ENCODE measurements at places on chromosomes 11 and 22. TPM values are rescaled to one million over a fixed set of nuclear protein-coding genes. Genes with fewer than 3 reads are reported as not detected.
A peak's percentile ranks its signal among the peaks of the same experiment; 100 is the strongest.

GRCh38 chr11:19577976-19578619, 134.5 kb upstream of the NAV2 start:
- H3K27me3 ChIP-seq, result no peaks in the 10 kb centered on the region
- H3K4me1 ChIP-seq, result peaks cover 36% of the 10 kb centered on the region
- no peaks in the 10 kb centered on the region for H3K36me3 ChIP-seq
- no peak overlapping the region for H3K4me3 ChIP-seq
- DNase-seq, result peak; percentile 90

- H3K27ac ChIP-seq, result peak overlapping the region; percentile 9
- H3K27me3 ChIP-seq, result no peaks in the 10 kb centered on the region
- DNase-seq, result peak; percentile 54
- H3K36me3 ChIP-seq, result no peaks in the 10 kb centered on the region
- no peak overlapping the region for H3K4me3 ChIP-seq
These were observed 51.8 kb downstream of the MICAL3 start for GRCh38 chr22:17972385-17973191.

- DNase-seq, result no peak
- H3K4me1 ChIP-seq, result no peaks in the 10 kb centered on the region
- H3K27ac ChIP-seq, result no peak overlapping the region
- H3K36me3 ChIP-seq, result no peaks in the 10 kb centered on the region
These were observed 384.7 kb downstream of the DCDC1 start for GRCh38 chr11:30984827-30985226.

DNA sequence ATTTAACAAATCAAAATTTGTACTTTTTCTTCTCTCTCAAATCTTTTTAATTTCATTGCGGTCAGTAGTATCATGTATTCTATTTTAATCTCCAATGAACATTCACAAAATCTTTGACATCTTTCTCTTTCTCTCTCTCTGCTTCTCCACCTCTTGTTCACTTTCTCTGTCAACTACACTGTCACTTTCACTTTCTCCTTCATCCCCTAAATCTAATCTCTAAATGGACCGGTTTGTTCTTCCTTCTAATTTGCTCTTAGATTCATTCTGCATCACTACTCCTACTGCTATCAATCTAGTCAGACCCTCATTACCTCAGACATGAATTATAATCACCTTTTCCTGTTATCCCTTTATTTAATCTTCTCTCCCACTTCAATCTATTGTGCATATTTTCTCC, 18.6 kb downstream of the CCDC73 start:
- H3K27me3 ChIP-seq, result no peaks in the 10 kb centered on the region
- H3K4me3 ChIP-seq, result no peak overlapping the region
- no peak for DNase-seq
- no peaks in the 10 kb centered on the region for H3K4me1 ChIP-seq

DNA sequence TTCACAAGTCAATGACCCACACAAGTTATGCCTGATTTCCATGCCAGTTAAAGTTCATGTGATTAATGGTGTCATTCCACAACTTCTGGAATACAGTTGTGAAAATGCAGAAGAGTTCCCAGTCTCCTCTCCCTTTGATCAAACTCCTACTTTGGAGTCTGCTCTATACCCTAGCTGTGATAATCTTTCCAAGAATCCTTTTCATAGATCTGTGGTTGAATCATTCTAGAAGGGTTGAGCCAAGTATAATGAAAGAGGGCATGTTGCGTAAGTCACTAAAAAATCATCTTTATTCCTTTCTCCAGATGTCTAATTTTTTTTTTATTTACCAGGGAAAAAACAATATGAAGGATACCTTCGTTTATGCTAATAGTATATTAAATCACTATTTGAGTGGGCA, 89.7 kb upstream of the CARD18 start:
- no peak for DNase-seq
- H3K4me1 ChIP-seq, result no peaks in the 10 kb centered on the region
- H3K27ac ChIP-seq, result no peak overlapping the region
- no peaks in the 10 kb centered on the region for H3K27me3 ChIP-seq
- H3K4me3 ChIP-seq, result no peak overlapping the region

The FXYD6 gene
- 25.6 TPM for polyA plus RNA-seq

DNA sequence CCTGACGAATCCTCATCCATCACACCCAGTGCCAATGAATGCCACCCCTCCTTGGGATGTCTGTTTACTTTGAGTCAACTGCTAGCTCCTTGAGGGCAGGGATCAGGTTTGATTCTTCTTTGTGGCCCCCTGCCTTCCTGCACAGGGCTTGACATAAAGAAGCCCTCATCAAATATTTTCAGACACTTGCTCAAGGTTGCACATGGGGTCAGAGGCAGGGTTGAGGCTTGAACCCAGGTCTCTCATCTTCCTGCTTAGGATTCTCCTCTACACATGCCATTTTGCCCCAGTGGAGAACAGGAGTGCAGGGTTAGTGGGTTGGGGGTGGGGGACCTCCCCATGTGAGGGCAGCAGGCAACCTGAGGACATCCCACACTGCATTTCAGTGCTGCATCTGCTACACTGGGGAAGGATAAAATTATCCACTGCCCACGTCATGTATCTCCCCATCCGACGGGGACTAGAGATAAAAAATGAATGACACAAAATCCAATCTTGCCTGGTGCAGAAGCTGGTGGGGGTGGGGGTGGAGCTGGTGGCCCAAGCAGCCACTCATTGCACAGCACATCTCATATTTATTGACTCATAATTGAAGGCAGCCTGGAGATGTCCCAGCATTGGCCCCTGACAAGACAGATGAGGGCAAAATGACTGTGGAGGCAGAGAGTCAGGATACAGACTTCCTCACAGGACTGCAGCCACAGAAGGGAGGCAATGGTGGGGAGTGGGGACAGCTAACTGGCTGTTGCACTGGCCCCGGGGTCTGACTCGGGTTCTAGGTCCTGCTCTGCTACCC, 41.3 kb downstream of the NEU3 start:
- H3K27ac ChIP-seq, result no peak overlapping the region
- no peaks in the 10 kb centered on the region for H3K27me3 ChIP-seq
- no peaks in the 10 kb centered on the region for H3K4me1 ChIP-seq
- H3K36me3 ChIP-seq, result no peaks in the 10 kb centered on the region
- no peak overlapping the region for H3K4me3 ChIP-seq

DNA sequence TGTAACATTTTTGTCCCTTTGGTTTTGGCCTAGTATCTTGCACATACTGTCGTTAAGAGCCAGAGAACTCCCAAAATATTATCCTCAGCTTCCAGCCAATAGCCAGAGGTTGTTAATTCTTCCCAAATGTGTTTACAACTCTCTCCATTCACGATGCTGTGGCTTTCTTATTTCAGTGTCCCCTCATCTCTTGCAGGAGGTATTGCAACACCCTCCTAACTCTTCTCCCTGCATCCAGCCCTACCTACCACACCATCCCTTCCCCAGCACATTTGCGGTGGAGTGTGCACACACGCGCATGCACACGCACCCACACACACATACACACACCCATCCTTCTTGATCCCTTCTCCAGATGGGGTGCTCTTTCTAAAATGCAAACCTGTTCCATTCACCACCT, 75.6 kb upstream of the LMO2 start:
- H3K4me3 ChIP-seq, result no peak overlapping the region
- DNase-seq, result no peak
- H3K27ac ChIP-seq, result no peak overlapping the region

GRCh38 chr11:8690374-8691342, 8.1 kb downstream of the RPL27A start:
- no peak overlapping the region for H3K27ac ChIP-seq
- no peaks in the 10 kb centered on the region for H3K27me3 ChIP-seq
- H3K4me1 ChIP-seq, result peaks cover 46% of the 10 kb centered on the region
- peaks cover 63% of the 10 kb centered on the region for H3K36me3 ChIP-seq

The SEC14L6 gene
- polyA plus RNA-seq, result 1.00 TPM

The TP53I11 gene
- polyA plus RNA-seq, result 12.4 TPM

The OR8G1 gene
- polyA plus RNA-seq, result not detected

- no peak for DNase-seq
- no peak overlapping the region for H3K27ac ChIP-seq
- H3K4me1 ChIP-seq, result no peaks in the 10 kb centered on the region
- no peaks in the 10 kb centered on the region for H3K36me3 ChIP-seq
- no peaks in the 10 kb centered on the region for H3K27me3 ChIP-seq
These were observed 17.7 kb downstream of the GGTLC2 start for GRCh38 chr22:22662095-22662494.

The IL17REL gene
- 0.03 TPM for polyA plus RNA-seq

DNA sequence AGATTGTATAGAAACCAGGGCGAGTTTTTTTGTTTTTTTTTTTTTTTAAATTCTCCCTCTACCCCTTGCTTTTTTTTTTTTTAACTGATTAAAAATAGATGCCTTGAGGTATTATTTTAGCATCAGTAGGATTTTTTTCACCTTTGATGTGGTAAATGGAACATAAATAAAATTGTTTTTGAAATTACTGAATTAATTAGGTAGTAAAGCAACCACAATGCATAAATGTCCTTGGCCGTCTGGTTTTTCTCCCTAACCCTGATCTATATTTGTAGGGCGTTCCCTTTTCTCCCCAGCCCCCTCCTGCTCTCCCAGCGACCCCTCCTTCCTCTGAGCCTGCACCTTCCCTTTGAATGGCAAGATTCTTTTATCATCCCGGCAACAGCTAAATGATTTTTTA, 107.8 kb downstream of the ZBTB16 start:
- H3K36me3 ChIP-seq, result no peaks in the 10 kb centered on the region
- no peak overlapping the region for H3K4me3 ChIP-seq
- no peak for DNase-seq
- peaks cover 90% of the 10 kb centered on the region for H3K4me1 ChIP-seq

DNA sequence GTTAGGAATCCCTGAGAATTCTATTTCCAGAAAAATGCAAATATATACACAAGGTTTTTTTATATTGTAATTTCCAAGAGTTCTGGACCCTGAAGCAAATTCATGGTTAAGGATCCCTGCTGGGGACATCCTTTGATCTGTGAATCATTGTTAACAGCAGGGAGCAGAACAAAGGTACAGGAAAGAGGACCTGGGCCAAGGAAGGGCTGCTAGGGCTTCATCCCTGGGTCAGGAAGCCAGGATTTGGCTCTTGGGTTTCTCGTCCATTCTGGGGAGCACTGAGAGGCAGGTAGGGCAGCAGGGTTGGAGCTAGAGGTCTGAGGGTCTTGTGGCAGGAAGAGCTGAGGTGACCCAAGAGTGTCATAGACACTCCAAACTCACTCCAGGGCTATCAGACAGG, 10.2 kb upstream of the OAF start:
- H3K36me3 ChIP-seq, result no peaks in the 10 kb centered on the region
- H3K4me1 ChIP-seq, result no peaks in the 10 kb centered on the region
- H3K27ac ChIP-seq, result no peak overlapping the region
- H3K4me3 ChIP-seq, result no peak overlapping the region
- no peaks in the 10 kb centered on the region for H3K27me3 ChIP-seq

DNA sequence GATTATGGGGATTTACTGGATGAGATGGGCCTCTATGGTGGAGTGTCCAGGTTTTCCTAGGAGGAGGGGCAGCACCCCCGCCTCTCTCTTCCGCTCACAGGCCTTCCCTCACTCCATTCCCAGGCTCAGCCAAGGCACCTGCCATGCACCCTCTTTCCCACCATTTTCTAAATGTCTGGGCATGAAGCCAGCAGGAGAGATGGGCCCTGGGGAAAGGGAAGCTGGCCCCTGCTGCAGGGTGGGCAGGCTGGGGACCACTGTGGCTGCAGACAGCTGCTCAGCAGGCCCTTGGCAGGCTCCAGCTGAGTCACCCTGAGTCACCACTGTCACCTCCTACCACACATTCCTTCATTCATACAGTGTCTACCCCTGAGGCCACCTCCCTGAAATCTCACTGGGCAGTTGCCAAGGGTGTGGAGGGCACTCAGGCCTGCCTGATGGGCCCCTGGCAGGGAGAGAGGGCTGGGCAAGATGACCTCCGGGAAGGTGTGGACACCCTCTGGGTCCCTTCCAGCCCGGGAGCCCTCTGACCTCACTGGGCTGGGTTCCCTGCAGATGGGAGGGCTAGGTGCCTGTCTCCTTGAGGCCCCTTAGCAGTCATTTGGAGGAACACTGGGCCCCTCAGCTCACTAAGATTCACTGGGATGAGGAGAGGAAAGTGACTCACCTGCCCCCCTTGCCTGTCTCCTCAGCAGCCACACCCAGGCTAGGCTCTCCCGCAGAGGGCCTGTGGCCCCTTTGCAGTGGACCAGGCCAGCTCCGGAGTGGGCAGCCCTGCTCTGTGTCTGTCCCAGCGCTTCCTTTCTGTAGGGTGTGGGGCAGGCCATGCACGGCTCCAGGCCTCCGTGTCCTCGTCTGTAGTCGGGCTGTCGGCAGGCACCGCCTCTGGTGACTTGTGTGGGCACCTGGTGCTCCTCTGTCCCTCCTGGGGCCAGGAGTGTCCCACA, 7.8 kb downstream of the MYEOV start:
- H3K36me3 ChIP-seq, result no peaks in the 10 kb centered on the region
- no peaks in the 10 kb centered on the region for H3K27me3 ChIP-seq
- peak overlapping the region; percentile 66 for H3K27ac ChIP-seq
- peaks cover 42% of the 10 kb centered on the region for H3K4me1 ChIP-seq
- H3K4me3 ChIP-seq, result no peak overlapping the region
- peak; percentile 79 for DNase-seq

- peak within 1 kb of the TSS; percentile 55 for H3K4me3 ChIP-seq
These were observed at the start of gene CD248 for GRCh38 chr11:66316849-66317251. Gene CD248, minus strand, starts transcription at chr11:66317044. Its CDS starts 17 bp downstream, at chr11:66317027.

DNA sequence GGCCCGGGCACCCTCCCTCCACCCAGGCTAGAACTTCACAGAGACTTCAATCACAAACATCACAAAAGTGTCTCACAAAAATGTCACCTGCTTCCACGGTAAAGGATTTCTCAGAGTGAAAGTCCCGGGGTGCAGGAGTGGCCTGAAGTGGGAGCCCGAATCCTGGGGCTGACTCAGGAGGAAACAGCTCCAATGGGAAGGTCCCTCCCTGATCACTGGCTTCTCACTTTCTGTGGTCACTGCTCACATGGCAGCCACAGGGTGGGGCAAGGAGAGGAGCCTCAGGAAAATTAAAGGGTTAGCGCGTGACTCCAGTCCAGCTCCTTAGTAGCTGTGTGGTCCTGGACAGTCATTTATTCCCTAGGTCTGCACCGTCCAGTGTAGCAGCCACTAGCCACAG, 564.5 kb upstream of the B3GAT1 start:
- DNase-seq, result no peak
- H3K4me3 ChIP-seq, result no peak overlapping the region
- no peak overlapping the region for H3K27ac ChIP-seq
- no peaks in the 10 kb centered on the region for H3K27me3 ChIP-seq
- H3K36me3 ChIP-seq, result no peaks in the 10 kb centered on the region
- H3K4me1 ChIP-seq, result no peaks in the 10 kb centered on the region

GRCh38 chr22:50267591-50268390, 2.4 kb downstream of the MAPK11 start:
- H3K27me3 ChIP-seq, result peaks cover 5% of the 10 kb centered on the region
- peak; percentile 72 for DNase-seq
- H3K4me3 ChIP-seq, result peak overlapping the region; percentile 36
- peaks cover 54% of the 10 kb centered on the region for H3K4me1 ChIP-seq
- no peaks in the 10 kb centered on the region for H3K36me3 ChIP-seq

DNA sequence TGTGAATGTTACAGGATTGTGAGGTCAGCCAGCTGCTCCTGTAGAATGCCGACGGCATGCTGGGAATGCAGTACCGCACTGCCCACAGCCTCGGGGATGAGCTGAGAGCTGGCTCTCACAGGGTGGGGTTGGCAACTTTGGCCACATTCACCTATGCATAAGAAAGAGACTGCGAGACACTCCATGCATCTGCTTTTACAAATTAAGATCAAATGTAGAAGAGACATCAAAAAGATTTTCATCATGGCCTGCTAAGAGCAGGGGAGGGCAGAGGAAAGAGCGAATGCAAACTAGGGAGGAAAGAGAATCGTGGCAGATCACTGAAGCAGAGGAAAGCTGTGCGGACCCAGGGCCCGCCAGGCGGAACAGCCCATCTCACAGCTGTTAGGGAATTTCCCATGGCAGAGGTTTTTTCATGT, 49.8 kb upstream of the SPATA19 start:
- no peak overlapping the region for H3K27ac ChIP-seq
- no peak overlapping the region for H3K4me3 ChIP-seq
- H3K27me3 ChIP-seq, result peaks cover 6% of the 10 kb centered on the region
- DNase-seq, result peak; percentile 15

The ZFTA gene
- polyA plus RNA-seq, result 6.9 TPM

Measured in stomach (tissue), 19 donors.